ENCODE measurements at places on chromosomes 16 and 17. TPM values are rescaled to one million over a fixed set of nuclear protein-coding genes. Genes with fewer than 3 reads are reported as not detected.

GRCh38 chr16:22161999-22162655 lies at the start of gene SDR42E2:
SDR42E2 (plus strand) TSS chr16:22162506; CDS start chr16:22165583, 3,077 bp downstream.
- no peak for DNase-seq

- DNase-seq: no peak
Observed at GRCh38 chr17:76493505-76494167, 7.6 kb downstream of the RHBDF2 start.

DNA sequence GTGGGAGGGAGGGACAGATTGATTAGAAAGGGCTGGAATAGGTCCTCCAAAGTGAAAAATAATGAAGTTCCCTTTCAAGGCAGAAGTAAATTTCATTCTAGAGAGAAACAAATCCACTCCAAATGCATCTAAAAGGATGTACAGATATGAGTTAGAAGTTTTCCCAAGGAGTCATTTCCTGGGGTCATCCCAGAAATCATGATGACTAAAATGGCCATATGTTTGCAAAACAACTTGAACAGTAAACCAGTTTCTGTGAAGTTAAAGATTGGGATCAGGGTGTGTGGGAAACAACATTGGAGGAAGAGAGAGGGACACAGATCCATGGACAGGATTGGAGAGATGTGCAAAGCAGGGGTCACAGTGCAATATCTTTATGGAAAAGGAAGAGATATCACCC lies 32.5 kb upstream of the ARHGAP44 start:
- DNase-seq: no peak

DNA sequence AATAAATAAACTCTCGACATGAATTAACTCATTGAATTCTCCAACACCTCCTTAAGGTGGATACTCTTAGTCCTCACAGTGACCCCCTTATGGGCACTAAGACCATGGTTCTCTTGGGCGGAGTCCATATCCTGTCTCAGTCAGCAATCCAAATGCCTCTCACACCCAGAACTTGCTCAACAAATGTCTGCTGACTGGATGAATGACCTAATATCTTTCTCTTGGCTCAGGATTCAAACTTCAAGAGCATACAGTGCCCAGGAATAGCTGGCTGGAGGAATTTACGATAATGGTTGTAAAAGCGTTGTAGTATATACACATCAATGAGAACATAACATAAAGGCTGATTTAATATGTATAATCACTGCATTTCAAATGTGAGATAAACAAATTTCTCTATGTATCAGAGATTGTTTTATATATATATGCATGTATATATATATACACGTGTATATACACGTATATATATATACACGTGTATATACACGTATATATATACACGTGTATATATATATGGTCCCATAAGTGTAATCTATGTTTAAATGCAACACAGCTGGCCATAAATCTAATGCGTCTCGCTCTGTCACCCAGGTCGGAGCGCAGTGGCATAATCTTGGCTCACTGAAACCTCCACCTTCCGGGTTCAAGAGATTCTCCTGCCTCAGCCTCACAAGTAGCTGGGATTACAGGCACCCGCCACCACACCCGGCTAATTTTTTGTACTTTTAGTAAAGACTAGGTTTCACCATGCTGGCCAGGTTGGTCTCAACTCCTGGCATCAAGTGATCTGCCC lies 6.5 kb upstream of the UBB start:
- no peak for DNase-seq

DNA sequence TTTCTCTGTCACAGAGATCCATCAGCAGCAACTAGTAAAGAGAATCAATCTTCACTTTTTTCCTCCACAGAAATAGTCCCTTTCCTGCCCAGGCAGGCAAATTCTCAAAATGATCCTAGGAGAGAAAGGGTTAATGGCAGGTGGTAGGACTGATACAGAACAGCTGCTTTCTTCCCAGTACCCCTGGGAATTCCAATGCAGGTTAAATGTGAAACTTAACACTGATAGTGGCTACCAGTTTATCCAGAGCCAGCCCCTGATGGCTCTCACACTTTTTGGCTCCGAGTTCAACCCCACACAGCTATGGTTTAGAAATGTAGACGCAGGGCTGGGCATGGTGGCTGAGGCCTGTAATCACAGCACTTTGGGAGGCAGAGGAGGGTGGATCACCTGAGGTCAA lies 22.2 kb downstream of the MARVELD3 start:
- DNase-seq: no peak

ENPP7 gene
- total RNA-seq: not detected

PERCC1 gene
- total RNA-seq: 0.27 TPM

GRCh38 chr17:19024101-19025078 lies 19.8 kb upstream of the FAM83G start:
- peak; percentile 15 for DNase-seq

CIBAR2 gene
- not detected for total RNA-seq

Measured in left ventricle myocardium superior (tissue), 1 donor.